K562 (cell line): ENCODE measurements at places on chromosomes 11 and 22. TPM values are rescaled to one million over a fixed set of nuclear protein-coding genes. Genes with fewer than 3 reads are reported as not detected.

The SCUBE1 gene
- polyA plus RNA-seq: not detected in 2 replicates

The SHISAL1 gene
- not detected in 2 replicates for polyA plus RNA-seq

The APOA5 gene
- polyA plus RNA-seq: not detected in 2 replicates

The CARD10 gene
- 3.6 and 5.8 TPM in 2 replicates for polyA plus RNA-seq

The KRTAP5-8 gene
- polyA plus RNA-seq: not detected in 2 replicates

The GRM5 gene
- not detected in 2 replicates for polyA plus RNA-seq

DNA sequence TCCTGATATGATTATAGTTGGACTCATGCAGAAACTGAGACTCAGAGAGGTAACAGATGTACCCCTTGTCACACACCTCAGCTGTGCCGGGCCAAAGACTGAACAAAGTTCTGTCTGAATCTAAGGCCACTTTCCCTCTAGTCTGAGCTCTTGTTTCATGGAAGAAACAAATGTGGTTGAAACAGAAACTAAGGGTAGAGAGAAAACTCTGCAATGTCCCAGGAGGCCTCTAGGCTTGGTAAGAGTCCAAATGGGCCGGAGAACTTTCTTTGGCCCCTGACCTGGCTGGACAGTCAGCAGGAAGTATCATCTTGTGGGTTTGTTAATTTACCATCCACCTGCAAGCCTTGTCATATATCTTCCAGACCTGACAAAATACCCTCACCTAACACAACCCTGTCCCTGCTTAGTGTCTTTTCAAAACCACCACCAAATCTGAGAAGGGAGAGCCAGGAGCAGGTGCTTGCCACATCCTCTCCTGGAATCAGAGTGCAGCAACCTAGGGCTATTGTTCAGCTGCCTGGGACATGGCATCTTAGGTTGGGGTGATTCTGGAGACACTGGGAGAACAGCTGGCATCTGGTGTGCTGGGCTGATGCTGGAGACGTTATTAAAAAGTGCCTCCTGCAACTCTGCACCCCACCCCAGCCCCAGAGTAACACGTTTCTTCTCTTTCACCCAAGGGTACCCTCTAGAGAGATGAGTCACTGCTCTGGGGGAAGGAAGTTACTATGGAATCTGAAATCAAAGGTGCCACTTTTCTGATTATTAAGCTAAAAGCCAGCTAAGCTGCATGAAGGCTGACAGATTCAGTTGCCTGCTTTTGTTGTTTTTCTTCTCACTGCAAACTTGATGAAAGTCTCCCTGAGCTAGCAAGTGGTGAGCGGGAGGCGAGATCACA is 126.3 kb upstream of the TIMP3 start:
- no peaks in the 10 kb centered on the region for H3K4me1 ChIP-seq
- no peak overlapping the region for H3K4me3 ChIP-seq
- no peaks in the 10 kb centered on the region for H3K36me3 ChIP-seq
- no peak for DNase-seq

DNA sequence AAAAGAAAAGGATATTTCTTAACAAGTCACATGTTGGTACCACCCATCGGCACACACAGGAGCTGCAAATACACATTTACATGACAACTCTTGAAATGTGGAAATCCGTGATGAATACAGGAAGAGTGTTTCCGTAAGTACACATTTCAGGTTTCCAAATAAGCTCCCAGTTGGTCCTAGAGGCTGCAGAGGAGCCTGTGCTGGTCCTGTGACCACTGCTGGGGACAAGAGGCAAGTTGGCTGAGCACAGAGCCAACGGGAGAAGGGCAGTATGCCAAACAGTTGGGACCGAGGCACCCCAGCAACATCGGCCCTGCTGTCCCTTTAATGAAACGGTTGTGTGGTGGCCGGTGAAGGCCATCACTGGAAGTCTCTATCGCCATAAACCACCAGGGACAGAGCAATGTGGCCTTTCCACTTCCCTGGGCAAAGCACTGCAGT is 38.5 kb upstream of the ARFGAP3 start:
- no peaks in the 10 kb centered on the region for H3K4me1 ChIP-seq
- no peak for DNase-seq
- H3K27ac ChIP-seq: no peak overlapping the region
- 0 out of 3 replicates have a peak, but pooled peaks cover 4% of the 10 kb centered on the region for H3K36me3 ChIP-seq
- no peak overlapping the region for H3K4me3 ChIP-seq

DNA sequence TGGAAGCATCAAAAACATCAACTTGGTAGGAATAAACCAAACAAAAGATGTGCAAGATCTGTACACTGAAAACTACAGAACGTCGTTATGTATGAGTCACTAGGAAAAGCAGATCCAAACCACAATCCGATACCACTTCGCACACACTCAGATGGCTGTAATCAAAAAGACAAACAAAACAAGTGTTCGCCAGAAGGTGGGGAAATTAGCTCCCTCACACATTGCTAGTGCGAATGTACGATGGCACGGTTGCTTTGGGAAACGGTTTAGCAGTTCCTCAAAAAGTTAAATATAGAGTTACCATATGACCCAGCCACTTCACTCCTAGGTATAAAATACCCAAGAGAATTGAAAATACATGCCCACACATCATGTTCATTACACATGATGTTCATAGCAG is 14.8 kb upstream of the CARD10 start:
- no peak overlapping the region for H3K4me3 ChIP-seq
- peaks cover 6% of the 10 kb centered on the region; the same call in 1 of the 2 replicates for H3K4me1 ChIP-seq
- H3K36me3 ChIP-seq: no peaks in the 10 kb centered on the region
- no peak for DNase-seq
- H3K27ac ChIP-seq: no peak overlapping the region
- H3K27me3 ChIP-seq: no peaks in the 10 kb centered on the region

DNA sequence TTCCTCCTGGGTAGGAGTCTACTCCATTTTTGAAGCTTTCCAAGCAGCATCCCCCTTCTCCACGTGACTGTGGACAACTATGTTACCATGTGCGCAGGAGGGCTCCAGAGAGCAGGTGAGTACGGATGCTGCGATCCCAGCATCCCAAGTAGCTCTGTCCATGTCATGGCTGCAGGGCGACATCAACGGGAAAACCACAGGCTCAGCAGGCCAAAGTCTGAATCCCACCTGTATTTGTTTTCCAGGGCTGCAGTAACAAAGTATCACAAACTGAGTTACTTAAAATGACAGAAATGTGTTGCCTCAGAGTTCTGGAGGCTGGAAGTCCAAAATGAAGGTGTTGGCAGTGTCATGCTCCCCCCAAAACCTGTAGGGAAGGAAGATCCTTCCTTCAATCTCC is 40.3 kb downstream of the MCHR1 start:
- H3K27me3 ChIP-seq: peaks cover 21% of the 10 kb centered on the region
- H3K36me3 ChIP-seq: no peaks in the 10 kb centered on the region
- no peak overlapping the region for H3K27ac ChIP-seq
- no peak overlapping the region for H3K4me3 ChIP-seq
- no peaks in the 10 kb centered on the region for H3K4me1 ChIP-seq

GRCh38 chr11:64910451-64911093 is 6.4 kb downstream of the ATG2A start:
- DNase-seq: no peak
- H3K4me1 ChIP-seq: peaks cover 38% of the 10 kb centered on the region
- peaks cover 82% of the 10 kb centered on the region; the same call in 2 of the 3 replicates for H3K36me3 ChIP-seq
- no peaks in the 10 kb centered on the region for H3K27me3 ChIP-seq

GRCh38 chr11:124119103-124119502 is 3.9 kb downstream of the VWA5A start:
- no peak overlapping the region for H3K4me3 ChIP-seq
- no peak overlapping the region for H3K27ac ChIP-seq
- peaks cover 5% of the 10 kb centered on the region for H3K4me1 ChIP-seq
- no peaks in the 10 kb centered on the region; the same call in 2 of the 3 replicates for H3K36me3 ChIP-seq
- no peak for DNase-seq

GRCh38 chr22:25880524-25880923 is 138.5 kb downstream of the MYO18B start:
- H3K27me3 ChIP-seq: no peaks in the 10 kb centered on the region
- DNase-seq: no peak
- no peaks in the 10 kb centered on the region for H3K4me1 ChIP-seq
- no peak overlapping the region for H3K4me3 ChIP-seq
- H3K27ac ChIP-seq: no peak overlapping the region
- peaks cover 3% of the 10 kb centered on the region; the same call in 2 of the 3 replicates for H3K36me3 ChIP-seq

DNA sequence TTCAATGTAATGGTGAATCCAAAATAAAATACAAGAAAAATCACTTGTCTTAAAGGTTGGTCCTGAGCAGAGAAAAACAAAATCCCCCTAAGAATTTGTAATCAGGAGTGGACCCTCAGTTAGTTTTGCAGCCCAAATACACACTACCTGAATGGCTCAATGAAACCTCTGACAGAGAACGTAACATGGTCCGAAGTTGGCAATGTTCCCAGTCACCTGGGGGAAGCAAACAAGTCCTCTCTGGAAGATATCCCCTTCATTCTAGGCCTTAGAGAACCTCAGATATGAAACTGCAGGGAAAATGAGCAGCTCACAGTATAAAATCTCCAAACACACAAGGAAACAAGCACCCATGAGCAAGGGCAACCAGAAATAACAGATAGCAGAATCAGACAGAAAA is 58.2 kb downstream of the MORC2 start:
- no peak overlapping the region for H3K27ac ChIP-seq
- no peak for DNase-seq
- H3K36me3 ChIP-seq: no peaks in the 10 kb centered on the region
- H3K27me3 ChIP-seq: no peaks in the 10 kb centered on the region
- no peak overlapping the region for H3K4me3 ChIP-seq

GRCh38 chr22:22141771-22142591 is 102.6 kb upstream of the VPREB1 start:
- peaks cover 11% of the 10 kb centered on the region; the same call in 2 of the 3 replicates for H3K4me1 ChIP-seq
- no peak overlapping the region for H3K4me3 ChIP-seq
- peaks cover 16% of the 10 kb centered on the region for H3K27me3 ChIP-seq
- H3K27ac ChIP-seq: no peak overlapping the region
- no peak for DNase-seq
- no peaks in the 10 kb centered on the region for H3K36me3 ChIP-seq

DNA sequence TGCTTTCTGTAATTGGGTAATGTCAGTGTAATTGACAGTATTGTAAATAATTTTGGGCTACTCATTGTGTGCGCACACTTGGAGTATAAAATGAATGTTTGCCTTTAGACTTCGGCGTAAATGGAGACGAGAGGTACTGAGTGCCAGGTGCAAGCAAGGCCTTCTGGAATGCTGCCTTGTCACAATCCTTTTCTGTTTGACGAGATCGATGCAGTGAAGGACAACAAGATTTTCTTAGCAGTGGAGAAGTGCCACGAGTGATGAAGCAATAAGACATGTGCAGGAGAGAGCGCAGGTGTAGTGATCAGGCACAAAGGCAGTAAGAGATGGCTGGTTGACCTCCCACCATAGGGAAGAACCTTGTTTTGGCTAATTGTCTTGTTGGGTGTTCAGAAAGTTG is 67.5 kb downstream of the DDX10 start:
- H3K27ac ChIP-seq: no peak overlapping the region
- H3K27me3 ChIP-seq: no peaks in the 10 kb centered on the region
- peaks cover 9% of the 10 kb centered on the region; the same call in 1 of the 3 replicates for H3K36me3 ChIP-seq
- peaks cover 7% of the 10 kb centered on the region; the same call in 1 of the 3 replicates for H3K4me1 ChIP-seq

- H3K27ac ChIP-seq: no peak overlapping the region
- no peak for DNase-seq
- H3K4me3 ChIP-seq: no peak overlapping the region
- no peaks in the 10 kb centered on the region for H3K27me3 ChIP-seq
Measured at GRCh38 chr22:35864545-35865165, 147.0 kb downstream of the APOL5 start.

GRCh38 chr11:46618837-46619236 is 1.5 kb downstream of the ATG13 start:
- peaks cover 11% of the 10 kb centered on the region for H3K4me1 ChIP-seq
- H3K36me3 ChIP-seq: peaks cover 22% of the 10 kb centered on the region; the same call in 2 of the 3 replicates
- no peaks in the 10 kb centered on the region for H3K27me3 ChIP-seq
- no peak for DNase-seq
- H3K4me3 ChIP-seq: peak overlapping the region; percentile 22; the same call in 1 of the 2 replicates
- H3K27ac ChIP-seq: peak overlapping the region; percentile 100; the same call in 2 of the 3 replicates

- peak; percentile 61 for DNase-seq
- no peak overlapping the region for H3K4me3 ChIP-seq
- no peaks in the 10 kb centered on the region for H3K27me3 ChIP-seq
- no peaks in the 10 kb centered on the region for H3K4me1 ChIP-seq
Measured at GRCh38 chr11:116224154-116224888, 548.5 kb downstream of the BUD13 start.

DNA sequence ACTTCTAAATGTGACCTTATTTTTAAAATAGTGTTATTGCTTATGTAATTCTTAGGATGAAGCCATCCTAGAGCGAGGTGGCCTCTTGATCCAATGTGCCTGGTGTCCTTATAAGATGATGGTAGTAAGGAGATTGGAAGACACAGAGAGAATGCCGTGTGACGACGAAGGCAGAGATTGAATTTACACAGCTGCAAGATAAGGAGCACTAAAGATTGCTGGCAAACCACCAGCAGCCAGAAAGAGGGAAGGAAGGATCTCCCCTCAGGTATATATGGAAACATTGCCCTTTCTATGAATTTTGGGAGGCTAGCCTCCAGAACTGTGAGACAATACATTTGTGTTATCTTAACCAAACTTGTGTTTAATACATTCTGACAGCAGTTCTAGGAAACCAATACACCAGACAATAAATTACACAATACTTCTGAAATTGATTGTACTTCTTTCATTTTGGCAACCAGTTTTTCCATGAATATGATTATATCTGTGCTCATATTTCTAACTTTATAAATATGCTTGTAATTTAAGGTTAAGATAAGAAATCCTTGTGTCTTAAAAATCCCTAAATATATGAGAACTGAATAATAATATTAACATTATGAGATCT is 86.3 kb upstream of the VPREB1 start:
- no peak overlapping the region for H3K27ac ChIP-seq
- no peaks in the 10 kb centered on the region; the same call in 2 of the 3 replicates for H3K27me3 ChIP-seq
- no peaks in the 10 kb centered on the region; the same call in 1 of the 2 replicates for H3K4me1 ChIP-seq
- H3K4me3 ChIP-seq: no peak overlapping the region

DNA sequence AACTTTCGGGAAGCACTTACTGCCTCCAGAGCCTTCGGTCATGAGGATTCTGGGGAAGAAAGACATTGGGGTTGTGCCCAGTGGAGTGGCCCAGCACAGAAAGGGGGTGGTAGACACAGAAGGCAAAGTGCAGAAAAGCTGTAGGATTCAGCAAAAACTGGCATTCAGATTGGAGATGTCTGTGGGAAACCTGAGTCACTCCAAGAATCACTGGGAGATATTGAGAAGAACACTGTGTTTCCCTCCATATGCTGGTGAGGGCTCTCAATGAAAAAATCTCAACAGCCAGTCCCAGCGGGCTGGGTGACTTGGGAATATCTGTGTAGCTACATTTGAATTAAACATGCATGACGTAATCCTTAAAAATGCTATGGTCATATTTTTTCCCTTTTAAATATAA is 61.2 kb upstream of the RCN1 start:
- H3K27me3 ChIP-seq: peaks cover 4% of the 10 kb centered on the region
- no peak overlapping the region for H3K4me3 ChIP-seq
- H3K4me1 ChIP-seq: no peaks in the 10 kb centered on the region
- no peaks in the 10 kb centered on the region for H3K36me3 ChIP-seq
